HEK293T (cell line): ENCODE measurements at places on chromosomes 5 and 9.

- DNase-seq, result peak; percentile 85
Observed at GRCh38 chr5:113487781-113488644, at the start of gene MCC. Gene MCC, minus strand, starts transcription at chr5:113488453.

GRCh38 chr5:164230341-164230740 lies 724.9 kb downstream of the MAT2B start:
- DNase-seq, result no peak

DNA sequence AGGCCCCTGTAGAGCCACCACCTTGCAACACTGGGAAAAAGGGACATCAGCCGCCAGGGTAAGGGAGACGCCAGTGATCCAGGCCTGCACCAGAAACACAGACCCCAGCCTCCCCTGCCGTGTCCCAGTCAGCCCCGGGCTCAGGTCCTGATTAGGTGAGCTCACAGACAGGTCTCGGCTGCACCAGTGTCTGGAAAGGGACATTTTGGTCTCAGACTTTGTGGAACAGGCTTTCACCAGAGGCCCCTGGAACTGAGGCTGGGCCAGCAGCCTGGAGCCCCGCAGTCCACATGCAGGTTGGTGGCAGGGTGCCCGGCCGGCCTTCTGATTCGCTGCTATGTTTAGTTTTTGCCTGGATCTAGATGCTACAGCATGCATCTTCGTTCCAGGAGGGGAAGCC lies 369.0 kb upstream of the IRX4 start:
- DNase-seq, result no peak

- no peak for DNase-seq
Observed at GRCh38 chr5:68953875-68954617, 139.8 kb upstream of the SLC30A5 start.

GRCh38 chr9:131473891-131474290 lies 28.8 kb upstream of the POMT1 start:
- no peak for DNase-seq

DNA sequence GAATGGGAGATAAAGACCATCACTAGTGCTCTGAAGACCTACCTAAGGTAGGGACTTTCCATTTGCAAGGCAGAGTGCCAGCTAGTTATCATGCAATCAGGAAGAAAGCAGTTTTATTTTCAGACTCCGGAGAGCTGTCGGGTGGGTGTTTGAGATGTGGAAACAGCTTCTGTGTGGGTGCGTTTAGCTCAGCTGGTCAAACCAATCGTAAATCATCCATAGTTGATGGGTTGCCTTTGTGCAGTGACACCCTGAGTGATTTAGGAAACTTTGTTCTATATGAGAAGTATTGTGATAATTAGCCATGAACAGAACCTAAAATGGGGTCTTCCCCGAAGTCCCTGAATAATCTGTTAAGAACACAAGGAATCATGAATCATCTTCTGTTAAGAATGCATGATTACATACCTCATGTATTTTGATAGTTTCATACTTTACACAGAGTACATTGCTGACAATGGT lies 284.3 kb downstream of the ARHGAP26 start:
- DNase-seq, result no peak

DNA sequence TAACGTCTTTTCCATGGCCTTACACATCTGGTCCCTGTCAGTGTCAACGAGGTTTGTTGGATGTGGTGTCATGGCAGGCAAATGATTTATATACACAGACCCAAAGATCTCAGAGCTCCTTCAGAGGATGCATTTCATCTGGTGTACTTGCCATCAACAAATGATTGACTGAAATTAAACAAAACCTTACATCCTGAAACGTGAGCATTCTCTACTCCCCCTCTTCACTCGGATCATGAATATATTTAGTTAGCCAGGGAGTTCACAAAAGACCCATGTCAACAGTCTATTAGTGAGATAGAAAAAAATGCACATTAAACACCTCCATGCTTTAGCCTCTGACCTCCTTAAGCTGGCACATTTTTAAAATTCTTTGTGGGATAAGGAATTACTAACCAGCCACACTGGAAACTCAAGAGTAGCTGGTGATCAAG lies 215.6 kb downstream of the EFNA5 start:
- no peak for DNase-seq

GRCh38 chr5:163460562-163461171 lies at the start of gene HMMR:
Gene HMMR, plus strand, starts transcription at chr5:163460632. Its CDS starts 61 bp downstream, at chr5:163460693.
- DNase-seq, result peak; percentile 6

DNA sequence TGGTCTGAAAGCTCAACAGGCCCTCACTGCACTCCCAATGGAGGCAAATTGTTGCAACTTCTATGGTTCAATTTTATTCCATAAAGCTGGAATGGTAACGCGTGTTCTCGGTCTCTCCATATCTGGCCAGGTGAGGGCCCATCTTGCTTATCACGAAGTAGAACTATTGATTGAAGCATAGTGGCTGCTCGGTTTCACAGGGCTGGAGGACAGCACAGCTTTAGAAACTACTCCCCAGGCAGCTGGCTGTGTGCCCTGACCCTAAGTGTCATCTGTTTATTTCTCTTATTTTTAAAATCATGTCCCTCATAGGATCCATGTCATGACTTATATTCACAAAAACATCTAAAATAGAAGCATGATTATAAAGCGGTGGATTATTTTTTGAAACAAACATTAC lies 223.4 kb downstream of the NPR3 start:
- DNase-seq, result no peak

- no peak for DNase-seq
Observed at GRCh38 chr9:23341346-23341745, 484.7 kb downstream of the ELAVL2 start.

GRCh38 chr5:125575891-125576505 lies 829.6 kb upstream of the ZNF608 start:
- DNase-seq, result peak; percentile 56
